ENCODE measurements at places on chromosomes 3 and 15.
A peak's percentile ranks its signal among the peaks of the same experiment; 100 is the strongest.

DNA sequence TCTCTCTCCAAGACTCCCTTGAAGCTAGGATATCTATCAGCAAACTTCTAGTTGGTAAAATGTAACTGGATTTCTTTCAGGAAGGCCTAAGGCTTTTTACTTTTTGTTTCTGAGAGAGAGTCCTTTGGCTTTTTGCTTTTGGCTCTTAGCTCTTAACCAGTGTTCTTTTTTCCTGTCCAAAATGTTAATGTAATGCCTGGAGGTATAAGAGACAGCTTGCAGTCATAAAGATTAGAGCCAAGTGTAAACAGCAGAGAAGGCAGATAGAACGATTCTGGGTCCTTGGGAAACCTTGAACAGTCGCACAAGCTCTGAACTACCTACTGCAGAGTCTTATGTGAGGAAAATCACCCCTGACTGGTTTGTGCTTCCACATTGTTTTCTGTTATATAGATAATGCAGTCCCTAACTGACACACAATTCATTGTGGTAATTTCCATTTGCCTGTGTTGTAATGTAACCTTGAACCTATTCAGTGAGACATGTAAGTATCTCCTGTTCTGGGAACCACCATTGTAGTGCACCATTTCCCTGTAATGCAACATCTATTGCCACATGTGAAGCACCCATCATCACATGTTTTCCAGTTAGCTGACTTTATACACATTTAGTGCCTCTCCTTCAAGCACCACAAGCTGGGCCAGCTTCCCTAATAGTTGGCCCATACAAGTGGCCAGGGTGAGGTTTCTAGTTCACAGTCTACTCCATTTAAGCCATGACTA is 1311.9 kb downstream of the ROBO1 start:
- no peak for DNase-seq

- no peak for DNase-seq
Observed at GRCh38 chr3:61935814-61936213, 374.4 kb downstream of the PTPRG start.

DNA sequence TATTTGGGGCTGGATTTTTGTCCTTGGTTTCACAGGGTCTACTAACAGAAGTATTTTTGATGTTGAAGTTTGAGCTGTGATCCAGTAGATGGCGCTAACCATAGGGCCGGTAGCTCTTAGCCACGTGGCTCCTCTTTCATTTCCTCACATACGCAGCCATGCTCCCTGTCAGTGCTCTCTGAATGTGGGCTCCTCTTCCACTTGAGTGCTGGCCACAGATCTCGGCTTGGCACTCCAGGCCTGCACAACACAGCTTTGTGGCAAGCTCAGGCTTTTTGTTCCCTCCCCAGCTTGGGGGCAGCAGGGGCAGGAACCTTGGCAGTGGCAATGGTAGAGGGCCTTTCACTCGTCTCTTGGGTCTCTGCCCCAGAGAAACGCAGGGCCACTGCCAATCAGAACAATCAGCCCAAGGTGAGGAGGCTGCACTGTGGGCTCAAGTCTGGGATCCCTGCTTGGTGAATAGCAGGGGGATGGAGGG is 18.6 kb upstream of the DNAAF4 start:
- peak; percentile 28 for DNase-seq

DNA sequence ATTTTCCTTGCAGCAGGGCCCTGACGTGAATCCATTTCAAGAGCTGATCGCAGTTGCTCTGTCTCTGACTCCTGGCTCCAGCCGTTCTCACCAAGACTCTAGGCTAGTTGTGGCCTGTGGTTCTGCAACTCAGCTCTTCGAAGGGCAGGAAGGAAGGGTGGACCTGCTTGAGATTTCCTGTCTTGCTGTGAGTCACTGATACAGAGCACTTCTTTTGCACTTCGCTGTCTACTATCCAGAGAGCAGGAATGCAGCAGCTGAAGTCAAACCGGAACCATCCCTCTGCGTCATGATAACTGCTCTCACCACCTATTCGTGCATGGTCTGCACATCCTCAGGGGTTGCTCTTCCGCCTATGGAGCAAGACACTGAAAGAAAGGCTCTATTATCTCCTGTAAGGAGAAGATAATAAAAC is 59.7 kb downstream of the RAP2B start:
- peak; percentile 97 for DNase-seq

GRCh38 chr15:51401872-51402517 is 60.5 kb downstream of the GLDN start:
- DNase-seq = no peak

DNA sequence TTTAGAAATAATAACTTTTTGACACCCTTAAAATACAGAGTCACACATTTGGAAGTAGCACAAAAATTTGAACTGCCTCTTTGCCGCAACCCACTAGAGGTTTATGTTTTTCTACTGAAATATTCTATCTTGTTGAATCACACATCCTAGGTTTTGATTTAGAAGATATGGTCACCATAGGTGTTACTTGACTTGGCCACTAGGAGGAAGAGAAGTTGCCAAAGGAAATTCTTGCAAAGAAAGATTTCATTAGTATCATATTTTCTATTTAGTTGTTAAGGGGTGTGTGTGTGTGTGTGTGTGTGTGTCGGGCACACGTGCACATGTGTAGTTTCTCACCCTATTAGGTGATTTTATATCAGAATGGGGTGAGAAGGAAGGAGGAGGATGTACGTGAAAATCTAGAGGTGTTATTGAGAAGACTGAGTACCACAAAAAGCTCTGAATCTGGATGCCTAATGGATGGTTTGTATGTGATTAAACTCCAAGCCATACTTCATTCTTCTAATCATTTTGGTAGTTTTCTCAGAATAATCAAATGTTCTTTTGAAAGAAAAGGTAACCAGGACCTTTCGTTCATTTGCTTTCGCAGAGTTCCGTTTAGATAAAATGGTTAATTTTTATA is 31.5 kb downstream of the ZFAND6 start:
- DNase-seq = no peak

- DNase-seq = peak; percentile 8
Observed at GRCh38 chr15:92011611-92012367, 158.3 kb downstream of the SLCO3A1 start.

DNA sequence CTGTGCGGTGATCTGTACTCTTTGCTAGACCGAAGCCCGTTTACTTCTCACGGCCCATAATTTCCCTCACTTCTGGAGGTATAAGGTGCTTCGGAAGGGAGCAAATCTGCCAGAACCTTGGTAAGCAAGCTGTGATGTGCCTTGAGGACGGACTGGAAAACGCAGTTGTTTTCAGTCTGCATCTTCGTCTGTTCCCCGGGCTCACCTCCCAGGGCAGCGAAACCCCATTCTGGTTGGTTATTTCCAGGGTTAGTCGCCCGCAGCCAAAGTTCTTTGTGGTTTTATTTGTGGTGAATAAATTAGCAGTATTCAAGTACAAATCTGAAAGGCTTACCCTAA is 401 bp downstream of the RAMAC start:
- peak; percentile 9 for DNase-seq

DNA sequence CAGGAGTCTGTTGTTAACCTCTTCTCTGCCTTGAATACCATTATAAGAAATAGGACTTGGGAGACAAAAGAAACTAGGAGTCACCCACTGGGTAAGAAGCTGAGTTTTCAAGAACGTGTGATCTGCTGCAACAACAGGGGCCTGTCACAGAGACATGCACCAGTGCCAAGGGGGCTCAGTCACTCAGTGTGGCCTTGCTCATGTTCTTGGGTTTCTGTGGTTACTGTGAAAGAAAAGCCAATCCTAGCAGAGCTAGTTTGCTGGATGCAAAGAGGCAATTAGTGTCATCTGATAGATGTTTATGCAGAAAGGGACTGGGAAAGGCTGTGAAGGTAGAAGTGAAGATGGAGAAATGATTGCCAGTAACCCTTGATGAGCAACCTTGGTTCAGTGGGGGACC is 126.3 kb downstream of the IQCH start:
- no peak for DNase-seq

GRCh38 chr15:98085003-98085639 is 124.6 kb downstream of the ARRDC4 start:
- DNase-seq = peak; percentile 26

DNA sequence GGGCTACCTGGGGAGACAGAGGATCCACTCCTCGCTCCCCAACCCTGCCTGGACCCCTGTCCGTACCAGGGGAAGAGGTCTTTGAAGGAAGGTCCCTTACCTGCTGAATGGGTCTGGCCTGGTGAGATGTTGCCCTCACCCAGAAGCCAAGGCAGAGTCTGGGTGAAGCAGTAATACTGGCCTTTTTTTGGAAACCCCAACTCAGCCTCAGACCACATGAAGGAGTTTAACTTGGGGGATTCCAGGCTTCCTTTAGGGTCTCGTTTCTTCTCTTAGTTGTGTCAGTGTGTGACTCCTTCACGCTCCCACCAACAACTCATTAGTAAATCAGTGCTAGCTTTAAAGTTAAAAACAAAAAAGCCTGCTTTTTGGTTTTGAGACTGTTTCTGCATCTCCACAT is 45.6 kb downstream of the RTP1 start:
- DNase-seq = no peak

DNA sequence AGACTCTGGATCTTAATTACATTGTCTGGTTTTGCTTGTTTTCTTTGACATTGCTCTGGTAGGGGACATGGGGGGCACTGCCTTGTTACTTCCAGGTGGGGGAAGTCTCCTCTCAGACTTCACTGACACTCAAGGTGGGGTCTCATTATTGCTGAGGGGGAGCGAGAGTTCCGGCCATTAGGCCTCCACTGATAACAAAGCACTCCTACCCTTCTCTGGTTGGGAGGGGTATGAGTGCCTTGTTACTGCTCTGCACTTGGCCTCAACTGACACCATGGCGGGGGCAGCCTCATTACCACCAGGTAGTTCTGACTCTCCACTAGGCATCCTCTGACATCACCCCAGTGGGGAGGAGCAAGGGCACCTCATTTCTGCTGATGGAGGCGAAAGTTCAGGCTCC is 25.7 kb downstream of the SH3GL3 start:
- no peak for DNase-seq

DNA sequence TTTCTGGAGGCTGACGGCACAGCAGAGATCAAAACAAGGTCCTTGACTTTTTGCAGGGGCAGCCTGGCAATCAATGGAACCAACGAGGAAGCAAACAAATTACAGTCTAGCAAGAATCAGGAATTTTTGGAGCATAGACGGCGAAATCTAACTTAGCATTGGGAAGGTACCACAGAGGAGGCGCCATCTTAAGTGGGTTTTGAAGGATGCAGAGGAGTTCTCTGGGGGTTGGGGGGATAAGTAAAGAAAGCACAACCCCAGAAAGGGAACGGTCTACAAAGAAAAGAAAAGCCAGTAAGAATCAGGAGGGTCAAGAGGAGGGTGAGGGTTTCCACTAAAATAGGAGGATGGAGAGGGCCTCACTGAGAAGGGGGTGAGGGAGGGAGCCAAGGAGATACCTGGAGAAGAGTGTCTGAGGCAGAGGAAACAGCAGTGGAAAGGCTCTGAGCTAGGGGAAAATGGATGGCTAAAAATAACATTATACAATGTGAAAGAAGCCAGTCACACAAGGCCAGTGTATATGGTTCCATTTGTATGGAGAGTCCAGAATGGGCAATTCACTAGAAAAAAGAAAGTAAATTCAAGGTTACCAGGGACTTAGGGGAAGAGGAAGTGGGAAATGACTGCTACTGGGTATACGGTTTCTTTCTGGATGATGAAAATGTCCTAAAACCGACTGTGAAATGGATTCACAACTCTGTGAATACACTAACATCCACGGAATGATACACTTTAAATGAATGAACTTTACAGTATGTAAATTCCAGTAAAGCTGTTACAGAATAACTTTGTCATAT is 25.2 kb upstream of the IQSEC1 start:
- no peak for DNase-seq

- DNase-seq = no peak
Observed at GRCh38 chr3:12367346-12367745, 78.5 kb downstream of the PPARG start.

DNA sequence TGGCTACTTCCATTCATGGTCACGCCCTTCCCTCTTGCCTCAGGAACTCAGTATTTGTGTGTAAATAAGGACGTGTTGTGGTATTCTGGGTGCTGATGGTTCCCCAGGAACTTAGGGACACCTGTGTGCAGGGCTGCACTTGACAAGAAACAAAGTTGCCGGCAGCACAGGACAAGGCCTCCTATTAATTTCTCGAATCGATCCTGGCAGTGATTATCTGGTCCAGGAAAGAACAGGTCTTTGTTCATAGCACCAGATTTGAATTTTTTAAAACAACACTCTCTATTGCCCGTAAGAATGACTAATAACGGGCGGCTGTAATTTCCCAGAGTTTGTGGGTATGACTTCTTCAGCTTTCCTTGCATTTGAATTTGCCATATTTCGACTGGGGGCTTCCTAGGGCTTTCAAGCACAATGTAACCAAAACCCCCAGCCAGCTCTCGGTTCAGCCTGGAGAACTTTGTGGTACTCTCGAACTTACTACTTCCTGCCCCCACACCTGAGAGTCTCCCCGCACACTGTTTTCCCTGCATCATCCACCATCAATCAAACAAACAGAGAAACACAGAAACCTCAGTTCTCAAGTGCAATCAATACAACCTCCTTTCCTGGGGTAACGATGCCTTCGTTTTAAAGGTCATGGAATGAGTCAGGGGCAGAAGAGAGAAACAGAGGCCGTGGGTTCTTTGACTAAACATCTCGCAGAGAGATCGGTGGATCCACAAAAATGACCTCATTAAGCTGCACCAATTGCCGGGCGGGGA is 241.7 kb upstream of the ICE2 start:
- peak; percentile 87 for DNase-seq

GRCh38 chr3:130758624-130759369 is 12.2 kb upstream of the PIK3R4 start:
- no peak for DNase-seq

DNA sequence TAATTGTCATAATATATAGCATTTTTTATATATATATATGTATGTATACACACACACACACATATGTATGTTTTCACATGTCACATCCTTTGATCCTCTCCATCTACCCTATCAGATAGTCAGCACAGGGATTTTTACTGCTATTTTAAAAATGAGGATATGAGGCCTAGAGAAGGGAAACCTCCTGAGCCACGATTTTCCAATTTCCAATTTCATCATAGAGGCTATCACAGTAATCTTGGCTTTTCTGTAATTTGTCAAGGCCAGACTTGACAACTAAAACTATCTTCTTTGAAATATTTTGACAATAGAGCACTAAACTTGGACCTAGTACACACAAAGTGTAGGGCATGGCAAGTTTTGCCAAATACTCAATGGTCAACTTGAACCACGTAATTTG is 42.5 kb downstream of the IL1RAP start:
- no peak for DNase-seq

DNA sequence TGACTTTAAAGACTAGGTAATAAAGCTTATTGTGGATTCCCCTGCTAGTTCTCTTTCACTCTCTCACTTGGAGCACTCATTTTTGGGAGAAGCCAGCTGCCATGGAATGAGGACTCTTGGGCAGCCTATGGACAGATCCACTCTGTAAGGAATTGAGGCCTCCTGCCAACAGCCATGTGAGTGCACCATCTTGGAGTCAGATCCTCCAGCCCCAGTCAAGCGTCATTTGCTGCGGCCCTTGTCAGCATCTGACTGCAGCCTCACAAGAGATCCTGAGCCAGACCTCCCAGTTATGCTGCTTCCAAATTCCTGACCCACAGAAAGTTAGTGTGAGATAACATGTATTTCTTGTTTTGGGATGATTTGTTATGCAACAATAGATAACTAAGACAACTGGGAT is 101.9 kb downstream of the SEMA6D start:
- no peak for DNase-seq

- no peak for DNase-seq
Observed at GRCh38 chr15:45618813-45619212, 16.0 kb upstream of the SQOR start.

GRCh38 chr3:125960456-125961288 is 8.3 kb upstream of the ROPN1B start:
- no peak for DNase-seq

All from CD4-positive, alpha-beta T cell treated with Interleukin-4 for 4 hours (primary cell).